ENCODE measurements at places on chromosomes 12 and 14.

GRCh38 chr12:45050751-45051571 lies at the start of gene DBX2:
DBX2 (minus strand) TSS chr12:45051099; CDS start chr12:45050927, 172 bp downstream.
- no peak for DNase-seq

GRCh38 chr12:97411341-97411740 lies 51.3 kb upstream of the RMST start:
- DNase-seq: no peak

DNA sequence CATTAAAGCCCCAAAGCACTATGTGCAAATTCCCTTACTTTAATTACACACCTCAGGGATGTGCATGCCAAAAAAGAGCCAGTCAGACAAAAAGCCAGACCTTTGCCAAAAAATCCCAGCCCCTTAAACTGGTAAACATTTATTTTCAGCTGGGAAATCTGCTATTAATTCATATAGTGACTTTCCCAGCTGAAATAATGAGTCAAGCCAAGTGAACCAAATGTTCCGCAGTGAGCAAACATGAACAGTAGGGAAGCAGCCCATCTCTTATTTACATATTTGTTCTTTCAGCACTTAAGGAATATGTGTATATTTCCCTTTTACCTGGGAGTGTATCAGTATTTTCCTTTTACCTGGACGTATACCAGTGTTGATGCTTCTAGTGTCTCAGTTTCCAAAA lies 44.0 kb upstream of the OTX2 start:
- peak; percentile 61 for DNase-seq

GRCh38 chr12:19850346-19851065 lies 411.2 kb downstream of the AEBP2 start:
- DNase-seq: no peak

DNA sequence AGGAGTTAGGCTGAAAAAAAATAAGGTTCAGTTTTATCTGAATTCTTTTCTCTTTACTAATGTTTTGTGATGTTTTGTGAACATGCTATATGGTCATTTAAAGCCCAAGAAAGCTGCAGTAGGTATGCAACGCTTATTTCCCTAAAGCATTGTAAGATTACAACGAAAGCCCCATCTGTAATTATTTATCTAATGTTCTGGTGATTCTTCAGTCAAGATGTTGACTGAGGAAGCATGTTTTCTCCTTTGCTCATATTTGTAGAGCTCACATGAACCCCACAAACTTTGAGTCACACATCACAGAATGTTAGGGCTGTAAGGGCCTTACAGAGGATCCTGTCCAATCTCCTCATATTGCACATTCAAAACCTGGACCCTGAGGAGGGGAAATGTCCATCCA lies 3.2 kb upstream of the TUBA1C start:
- no peak for DNase-seq

GRCh38 chr12:124734224-124734788 lies 129.4 kb downstream of the SCARB1 start:
- no peak for DNase-seq

DNA sequence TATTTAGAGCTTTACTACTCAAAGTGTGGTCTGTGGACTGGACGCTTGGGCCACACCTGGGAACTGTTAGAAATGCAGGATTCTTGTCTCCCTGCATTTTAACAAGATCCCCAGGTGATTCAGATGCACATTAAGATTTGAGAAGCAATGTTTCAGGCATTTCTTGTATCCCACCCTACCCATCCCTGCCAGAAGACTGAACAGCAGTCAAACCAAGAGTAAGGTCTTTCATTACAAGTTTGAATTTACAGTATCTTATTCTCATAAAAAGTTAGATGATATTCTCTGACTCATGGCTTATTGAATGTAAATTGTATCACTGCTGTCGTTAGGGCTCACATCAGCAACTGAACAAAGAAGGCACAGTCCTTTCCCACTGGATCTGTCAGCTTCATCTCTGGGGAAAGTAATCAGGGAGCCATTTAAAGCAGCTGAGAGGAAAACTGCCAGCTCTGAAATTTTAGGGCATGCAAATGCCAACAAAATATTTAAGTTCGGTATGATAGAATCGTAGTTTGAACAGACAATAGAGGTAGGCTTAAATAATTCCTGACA lies 141.1 kb downstream of the AKAP6 start:
- no peak for DNase-seq

- DNase-seq: no peak
Observed at GRCh38 chr12:46160101-46160980, 108.5 kb downstream of the SLC38A1 start.

DNA sequence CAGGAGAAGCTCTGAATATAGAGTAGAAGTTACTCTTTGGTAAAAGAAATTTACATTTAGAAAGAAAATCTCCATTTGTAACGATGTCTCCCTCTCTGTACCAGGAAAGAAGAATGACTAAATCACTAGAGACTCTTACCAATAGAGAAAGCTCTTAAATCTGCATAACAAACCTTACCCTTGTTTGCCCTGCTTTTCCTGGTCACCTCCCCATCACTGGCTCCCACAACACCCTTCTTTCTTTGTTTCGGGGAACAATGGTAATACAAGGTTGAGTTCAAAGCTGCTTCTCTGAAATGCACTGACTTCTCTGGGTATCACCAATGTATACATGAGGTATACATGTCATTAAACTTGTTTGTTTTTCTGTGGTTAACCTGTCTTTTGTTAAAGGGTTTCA lies 351.1 kb upstream of the FLRT2 start:
- no peak for DNase-seq

DNA sequence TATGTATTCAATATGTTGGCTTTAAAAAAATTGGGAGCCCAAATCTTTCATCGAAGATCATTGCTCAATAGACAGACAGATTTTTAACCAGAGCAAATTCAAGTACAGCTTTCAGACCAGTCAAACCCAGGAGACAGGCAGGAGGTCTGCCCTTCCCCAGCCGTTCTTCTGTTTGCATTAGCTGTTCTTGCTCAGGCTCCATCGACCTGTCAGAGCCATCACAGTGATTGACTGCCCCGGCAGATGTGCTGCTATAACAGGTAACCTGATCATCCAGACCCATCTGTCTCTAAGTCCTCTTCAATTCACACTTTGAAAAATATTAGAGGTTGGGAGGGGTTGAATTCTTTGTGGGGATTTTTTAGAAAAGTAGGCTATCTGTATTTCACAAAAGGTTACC lies 453.5 kb downstream of the FOXG1 start:
- no peak for DNase-seq

DNA sequence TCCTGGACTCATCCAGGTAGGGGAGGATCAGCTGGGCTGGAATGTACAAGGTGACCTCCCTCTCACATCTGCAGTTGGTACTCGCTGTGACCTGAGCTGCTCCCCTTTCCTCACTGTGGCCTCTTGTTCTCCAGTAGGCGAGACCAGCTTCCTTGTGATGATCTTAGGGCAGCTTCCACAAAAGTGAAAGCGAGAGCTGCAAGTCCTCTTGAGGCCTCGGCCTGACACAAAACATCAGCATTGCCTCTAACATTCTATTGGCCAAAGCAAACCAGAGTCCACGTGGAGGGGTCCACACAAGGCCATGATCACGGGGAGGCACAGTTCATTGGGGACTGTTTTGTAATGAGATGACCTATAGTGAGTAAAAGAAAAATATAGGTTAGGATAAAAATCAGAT lies 127.5 kb downstream of the SMOC1 start:
- no peak for DNase-seq

DNA sequence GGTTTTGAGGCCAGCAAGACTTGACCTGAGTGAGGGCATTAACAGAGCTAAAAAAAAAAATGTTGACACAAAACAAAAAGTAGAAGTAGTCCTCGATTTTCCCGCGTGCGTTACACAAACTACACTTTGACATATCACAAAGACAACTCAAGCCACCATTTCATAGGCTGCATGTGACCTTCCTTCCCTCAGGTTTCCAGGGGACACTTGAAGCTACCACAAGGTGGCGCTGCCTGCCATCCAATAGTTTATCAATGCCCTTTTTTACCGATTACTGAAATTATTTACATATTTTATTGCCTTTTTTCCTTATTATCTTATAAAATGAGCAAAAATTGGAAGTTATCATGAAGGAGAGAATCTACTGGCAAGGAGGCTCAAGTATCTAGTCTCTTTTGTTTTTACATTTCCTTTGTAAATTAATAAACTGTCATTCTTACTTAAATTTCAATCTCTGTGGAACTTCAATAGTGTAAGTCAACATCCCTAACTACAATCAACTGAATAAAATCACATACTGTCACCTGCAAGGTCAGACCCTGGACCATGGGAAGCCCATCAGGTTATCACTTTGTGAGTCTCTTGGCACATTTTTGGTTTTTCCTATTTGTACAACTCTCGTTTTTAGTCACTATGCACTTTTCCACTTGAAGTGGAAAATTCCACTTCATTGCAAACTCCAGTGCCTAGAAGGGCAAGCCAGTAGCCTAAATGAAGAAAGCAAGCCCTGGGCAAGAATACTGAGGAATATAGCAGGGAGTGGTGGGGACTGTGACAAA lies 84.6 kb upstream of the CPSF6 start:
- DNase-seq: peak; percentile 63

GRCh38 chr14:97393244-97393643 lies 596.1 kb downstream of the VRK1 start:
- DNase-seq: no peak

DNA sequence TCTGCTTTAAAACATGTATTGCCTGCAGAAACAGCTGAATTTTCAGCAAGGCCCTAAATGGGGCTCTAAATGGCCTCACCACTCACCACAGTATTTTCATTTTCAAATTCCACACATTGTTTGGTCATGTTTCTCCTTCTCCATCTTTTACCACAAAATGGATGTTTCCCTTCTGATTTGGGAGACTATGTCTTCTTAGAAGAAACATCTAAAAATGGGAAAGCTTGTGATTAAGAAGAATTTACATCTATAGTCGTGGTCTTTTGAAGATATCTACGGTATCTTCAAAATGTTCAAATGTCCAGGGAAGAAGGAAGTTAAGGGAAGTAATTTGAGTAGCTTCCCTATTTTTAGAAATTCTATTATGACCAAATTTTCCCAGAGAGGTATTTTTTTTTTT lies 20.7 kb upstream of the TUBA1C start:
- DNase-seq: no peak

GRCh38 chr12:38159591-38160317 lies 156.8 kb upstream of the ALG10B start:
- DNase-seq: no peak

GRCh38 chr14:95533822-95534221 lies 1.0 kb upstream of the GLRX5 start:
- no peak for DNase-seq

DNA sequence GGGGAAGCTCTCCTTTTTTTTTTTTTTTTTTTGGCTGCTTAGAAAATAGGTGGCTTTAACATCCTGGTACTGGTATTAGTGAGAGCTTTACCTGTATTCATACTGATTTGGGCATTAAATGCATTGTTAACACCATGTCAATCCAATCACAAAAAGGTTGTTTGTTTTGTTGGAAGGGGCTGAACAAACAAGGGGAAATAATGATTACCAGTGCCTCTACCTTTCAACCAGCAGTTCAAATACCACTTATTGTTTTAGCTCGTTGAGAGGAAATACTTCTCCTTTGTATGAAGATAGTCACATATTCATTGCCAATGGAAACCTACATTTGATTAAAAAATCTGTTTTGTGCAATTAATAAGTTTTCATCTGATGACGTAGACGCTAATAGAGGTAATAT lies 72.9 kb downstream of the MIPOL1 start:
- peak; percentile 58 for DNase-seq

- DNase-seq: no peak
Observed at GRCh38 chr14:85247071-85247470, 282.9 kb upstream of the FLRT2 start.

GRCh38 chr14:90740081-90740480 lies 76.1 kb downstream of the TTC7B start:
- no peak for DNase-seq

DNA sequence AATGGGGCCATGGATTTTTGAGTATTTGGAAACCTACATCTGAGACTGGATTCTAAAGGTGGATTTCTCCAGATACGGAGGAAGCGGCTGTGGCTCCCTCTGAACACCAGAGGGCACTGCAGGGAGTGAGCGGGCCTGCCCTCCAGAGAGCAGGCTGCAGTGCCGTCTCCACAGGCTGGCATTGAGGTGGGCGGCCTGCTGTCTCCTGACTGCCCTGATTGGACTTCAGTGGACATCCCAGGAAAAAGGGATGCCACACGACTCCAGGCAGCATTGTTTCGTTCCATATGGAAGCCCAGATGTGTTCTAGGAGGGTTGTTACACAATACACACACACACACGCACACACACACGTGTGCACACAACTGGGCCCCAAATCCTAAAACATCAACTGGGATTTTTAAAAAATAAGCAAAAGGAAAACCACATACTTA lies 20.9 kb upstream of the ANO2 start:
- DNase-seq: peak; percentile 1

DNA sequence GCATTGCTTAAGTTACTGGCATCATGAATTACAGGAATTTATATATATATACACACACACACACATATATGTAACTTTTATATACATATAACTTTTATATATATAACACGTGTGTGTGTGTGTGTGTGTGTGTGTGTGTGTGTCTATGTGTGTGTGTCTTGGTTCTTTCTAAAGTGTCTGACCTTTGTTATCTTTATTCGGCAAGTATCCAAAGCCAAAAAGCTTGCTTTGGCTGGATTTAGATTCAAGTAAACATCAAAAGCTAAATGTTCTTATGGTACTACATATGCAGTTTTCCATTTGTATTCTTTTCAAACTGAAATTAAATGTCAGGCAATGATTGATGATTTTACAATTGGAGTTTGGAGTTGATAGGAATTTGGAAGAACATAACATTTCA lies 69.9 kb downstream of the SLC16A7 start:
- DNase-seq: no peak

GRCh38 chr14:103881268-103882201 lies 34.2 kb upstream of the PPP1R13B start:
- no peak for DNase-seq

DNA sequence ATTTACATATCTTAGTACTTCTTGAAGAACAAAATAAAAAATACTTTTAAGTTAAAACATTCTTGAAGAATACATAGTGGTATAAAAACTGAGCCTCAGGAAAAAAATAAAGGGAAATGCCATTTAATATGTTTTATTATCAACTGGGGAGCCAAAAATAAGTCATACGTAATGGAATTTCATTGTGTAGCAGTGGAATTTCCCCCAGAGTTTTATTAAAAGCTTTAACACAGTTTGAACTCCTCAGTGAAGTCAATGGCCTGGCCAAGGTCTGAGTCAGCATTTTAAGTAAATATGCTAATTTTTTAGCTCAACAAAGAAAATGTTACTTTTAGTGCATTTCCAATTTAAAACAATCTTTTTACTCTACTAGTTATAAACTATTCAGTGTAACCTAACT lies 350.1 kb upstream of the ATP2B1 start:
- DNase-seq: no peak

DNA sequence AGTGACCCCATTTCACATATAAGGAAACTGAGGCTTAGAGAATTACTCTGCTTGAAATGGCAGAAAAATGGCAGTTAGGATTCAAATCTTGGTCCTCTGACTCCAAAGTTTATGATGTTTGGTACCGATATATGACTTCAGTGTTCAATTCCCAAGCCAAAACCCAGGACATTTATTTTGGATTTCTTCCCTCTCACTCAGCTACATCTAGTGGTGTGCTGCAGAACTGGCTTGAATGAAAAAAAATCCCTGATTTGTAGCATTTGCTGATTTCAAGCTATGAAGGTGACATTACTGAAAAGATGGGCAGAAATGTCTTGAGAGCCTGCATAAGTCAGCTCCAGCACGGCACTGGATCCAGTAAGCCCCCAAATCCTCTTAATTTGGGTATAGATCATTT lies 106.4 kb downstream of the EFCAB11 start:
- no peak for DNase-seq

- DNase-seq: no peak
Observed at GRCh38 chr14:88044776-88045446, 40.0 kb downstream of the GPR65 start.

GRCh38 chr12:63382930-63383329 lies 231.9 kb upstream of the AVPR1A start:
- DNase-seq: no peak

- no peak for DNase-seq
Observed at GRCh38 chr12:29869946-29870345, 86.2 kb upstream of the TMTC1 start.
